ENCODE measurements at places on chromosomes 6 and 20.

- DNase-seq = no peak
Observed at GRCh38 chr20:44221368-44221954, 10.9 kb upstream of the OSER1 start.

DNA sequence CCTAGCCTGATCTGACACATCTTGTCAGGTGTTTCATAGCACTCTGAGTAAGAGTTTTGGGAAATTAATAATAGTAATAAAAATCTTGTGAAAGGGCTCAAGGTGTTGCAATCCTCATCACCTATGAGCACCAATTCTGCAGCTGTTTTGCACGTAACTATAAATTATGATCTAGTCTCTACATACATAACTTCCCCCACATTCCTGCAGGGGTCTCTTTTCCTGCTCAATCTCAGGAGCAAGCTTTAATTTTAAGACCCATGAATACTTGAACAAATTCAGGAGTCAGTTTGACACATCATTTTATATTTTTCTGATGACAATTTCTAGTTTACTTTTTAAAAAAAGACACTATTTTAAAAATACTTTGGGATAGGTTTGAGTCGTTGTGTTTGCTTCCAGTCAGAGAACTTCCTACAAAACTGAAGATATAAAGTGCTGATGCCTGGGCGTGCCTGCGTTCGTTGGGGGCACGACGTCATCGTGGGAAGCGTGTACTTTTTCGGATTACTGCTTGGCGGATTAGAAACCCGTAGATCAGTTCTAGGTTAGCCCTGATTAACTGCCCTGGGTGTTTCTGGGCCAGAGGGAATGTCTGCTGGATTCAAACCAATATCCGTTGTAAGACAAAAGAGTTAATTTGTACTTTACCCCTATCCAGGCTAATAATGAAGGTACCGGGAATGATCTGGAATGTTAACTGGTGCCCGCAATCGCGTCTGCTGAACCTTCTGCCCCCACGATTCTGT is 1.0 kb upstream of the E2F3 start:
- no peak for DNase-seq

DNA sequence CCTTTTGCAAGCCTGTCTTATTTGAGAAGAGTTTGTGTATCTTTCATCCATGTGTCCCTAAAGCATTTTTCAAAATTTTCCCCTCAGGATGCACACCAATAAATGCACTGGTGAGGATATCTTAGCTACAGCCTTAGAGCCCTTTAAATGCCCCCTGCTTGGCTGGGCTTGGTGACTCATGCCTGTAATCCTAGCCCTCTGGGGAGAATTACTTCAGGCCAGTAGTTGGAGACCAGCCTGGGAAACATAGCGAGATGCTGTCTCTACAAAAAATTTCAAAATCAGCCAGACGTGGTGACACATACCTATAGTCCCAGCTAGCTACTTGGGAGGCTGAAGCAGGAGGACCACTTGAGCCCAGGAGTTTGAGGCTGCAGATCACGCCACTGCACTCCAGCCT is 33.8 kb upstream of the PLCB4 start:
- no peak for DNase-seq

- DNase-seq = no peak
Observed at GRCh38 chr20:855466-856360, 22.2 kb downstream of the FAM110A start.

DNA sequence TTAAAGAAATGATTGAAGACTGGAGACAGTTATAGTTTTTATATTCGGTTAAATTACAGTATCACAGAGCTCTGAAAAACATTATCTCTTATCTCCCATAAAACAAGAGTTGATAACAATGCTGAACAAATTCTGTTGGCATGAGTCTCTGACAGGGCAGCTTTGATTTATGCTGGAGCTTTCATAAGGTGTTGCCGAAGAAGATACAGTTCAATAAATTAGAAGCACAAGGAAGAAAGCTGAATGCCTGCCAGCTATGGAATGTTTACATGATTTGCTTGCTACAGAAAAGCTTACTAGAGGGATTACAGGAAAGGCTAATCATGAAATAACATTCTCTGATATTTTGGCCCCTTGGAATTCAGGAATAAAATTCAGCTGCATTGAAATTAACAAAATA is 431.9 kb upstream of the GJE1 start:
- DNase-seq = no peak

GRCh38 chr20:21102603-21103311 is 3.4 kb downstream of the LINC00237 start:
- DNase-seq = no peak

Data from esophagus squamous epithelium (tissue), 5 donors.